ENCODE measurements at places on chromosomes 7 and 10.

DNA sequence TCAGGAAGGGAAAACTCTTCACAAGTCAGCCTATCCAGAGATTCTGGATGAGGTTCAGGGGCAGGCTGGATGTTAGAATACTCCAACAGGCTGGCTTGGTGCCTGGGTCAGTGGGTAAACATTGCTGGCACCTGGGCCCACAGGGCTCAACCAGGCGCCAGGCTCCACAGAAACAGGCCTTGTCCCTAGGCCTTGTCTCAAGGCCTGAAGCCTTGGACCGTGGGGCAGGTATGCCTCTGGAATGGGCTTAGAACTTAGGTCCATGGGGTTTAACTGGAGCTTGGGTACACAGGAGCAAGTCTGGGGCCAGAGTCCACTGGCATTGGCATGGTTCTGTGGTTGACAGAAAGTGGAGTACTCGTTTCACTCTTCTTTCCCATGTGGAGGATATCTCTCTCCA, 263.0 kb upstream of the ETV1 start:
- no peak for DNase-seq

GRCh38 chr7:5077740-5078139, 32.1 kb downstream of the RBAK start:
- no peak for DNase-seq

DNA sequence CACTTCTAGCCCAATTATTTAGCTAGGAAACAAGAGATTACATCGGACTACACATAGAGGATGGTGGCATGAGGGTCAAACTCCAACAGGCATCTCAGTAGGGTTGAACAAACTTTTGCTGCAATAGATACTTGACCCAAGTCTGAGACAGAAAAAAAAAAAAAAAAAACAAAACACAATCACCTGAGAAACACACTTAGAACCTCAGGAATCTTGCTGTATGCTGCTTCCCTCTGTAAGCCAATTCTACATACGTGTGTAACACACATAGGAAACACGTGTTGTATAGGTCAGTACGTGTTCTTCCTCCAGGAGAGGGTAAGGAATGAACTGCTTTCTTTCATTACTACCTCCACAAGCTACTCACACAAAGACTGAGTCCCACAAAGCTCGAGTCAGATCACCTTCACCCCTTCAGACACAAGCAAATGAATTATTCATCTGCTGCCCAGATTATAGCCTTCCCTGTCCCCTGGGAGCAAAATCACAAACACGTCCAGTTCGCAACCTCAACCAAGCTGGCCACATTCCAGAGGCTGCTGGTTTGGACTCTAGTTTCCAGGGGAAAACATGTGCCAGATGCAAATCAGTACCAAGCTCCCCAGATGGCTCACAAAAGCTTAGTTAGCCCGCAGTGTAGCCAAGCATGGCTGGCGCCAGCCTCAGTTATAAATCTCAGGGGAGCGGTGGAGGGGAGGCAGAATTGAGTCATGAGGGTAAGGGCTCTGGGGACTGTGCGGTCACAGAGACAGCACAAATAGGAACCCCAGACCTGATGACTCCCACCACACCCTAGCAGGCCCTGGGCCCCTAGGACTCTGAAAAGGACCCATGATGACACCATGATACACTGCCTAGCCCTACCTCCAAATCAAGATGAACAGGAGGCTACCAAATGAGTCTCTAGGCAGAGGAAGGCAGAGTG, 15.1 kb downstream of the PSAP start:
- no peak for DNase-seq

DNA sequence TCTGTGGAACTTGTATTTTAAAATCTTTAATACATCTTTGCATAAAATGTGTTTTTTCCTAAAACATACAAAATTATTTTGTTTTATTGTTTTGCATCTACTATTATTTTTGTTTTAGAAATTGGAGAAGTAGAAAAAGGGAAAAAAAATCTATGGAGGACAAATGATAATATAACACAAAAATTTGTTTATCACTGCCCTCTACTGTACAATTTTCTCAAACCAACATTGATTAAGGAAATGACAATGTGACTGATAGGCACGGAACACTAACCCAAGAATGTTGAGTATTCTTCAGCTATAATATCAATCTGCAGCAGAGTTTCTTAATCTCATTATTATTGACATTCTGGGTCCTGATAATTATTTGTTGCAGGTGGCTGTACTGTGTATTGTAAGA, 9.5 kb upstream of the ING3 start:
- no peak for DNase-seq

DNA sequence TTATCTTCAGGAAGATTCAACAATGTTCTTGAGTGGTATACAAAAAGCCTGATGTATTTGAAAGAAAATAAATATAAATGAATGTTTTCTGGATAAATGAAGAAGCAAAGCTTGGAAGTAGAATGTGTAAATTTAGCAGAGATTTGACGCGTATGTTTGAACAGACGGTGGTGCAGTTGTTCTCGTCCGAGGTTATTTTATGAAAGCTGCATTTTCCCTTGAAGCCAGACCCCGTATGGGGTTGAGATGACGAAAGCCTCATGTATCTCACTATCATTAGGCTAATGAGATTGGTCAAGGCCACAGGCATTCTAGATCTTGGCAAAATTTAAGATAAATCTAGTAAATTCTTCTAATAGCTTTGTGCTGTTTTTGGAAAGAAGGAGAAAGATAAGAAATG, 195.2 kb downstream of the NXPH1 start:
- DNase-seq = no peak

GRCh38 chr7:109639561-109639960, 1069.9 kb downstream of the DNAJB9 start:
- DNase-seq = no peak

GRCh38 chr7:134890246-134891240, 95.8 kb upstream of the AGBL3 start:
- DNase-seq = no peak

GRCh38 chr7:95433952-95434556, 774 bp downstream of the PON2 start:
- no peak for DNase-seq

DNA sequence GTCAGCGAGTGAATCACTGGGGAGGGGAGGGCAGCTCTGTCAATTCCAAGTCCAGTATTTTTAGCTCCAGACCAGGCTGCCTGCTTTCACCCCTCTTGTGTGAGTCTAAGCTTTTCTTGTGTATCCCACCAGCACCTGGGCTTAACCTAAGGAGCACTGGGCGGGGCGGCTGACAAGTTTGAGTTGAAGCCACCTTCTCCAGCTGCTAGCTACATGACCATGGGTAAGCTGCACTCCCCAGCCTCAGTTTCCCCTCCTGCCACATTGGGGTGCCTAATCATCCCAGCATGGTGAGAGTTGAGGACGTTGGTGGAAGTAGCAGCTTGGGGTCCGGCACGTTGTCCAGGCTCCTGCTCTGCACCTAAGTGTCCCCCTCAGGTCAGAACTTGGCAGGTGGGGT, 89.8 kb upstream of the PCBD1 start:
- DNase-seq = no peak

DNA sequence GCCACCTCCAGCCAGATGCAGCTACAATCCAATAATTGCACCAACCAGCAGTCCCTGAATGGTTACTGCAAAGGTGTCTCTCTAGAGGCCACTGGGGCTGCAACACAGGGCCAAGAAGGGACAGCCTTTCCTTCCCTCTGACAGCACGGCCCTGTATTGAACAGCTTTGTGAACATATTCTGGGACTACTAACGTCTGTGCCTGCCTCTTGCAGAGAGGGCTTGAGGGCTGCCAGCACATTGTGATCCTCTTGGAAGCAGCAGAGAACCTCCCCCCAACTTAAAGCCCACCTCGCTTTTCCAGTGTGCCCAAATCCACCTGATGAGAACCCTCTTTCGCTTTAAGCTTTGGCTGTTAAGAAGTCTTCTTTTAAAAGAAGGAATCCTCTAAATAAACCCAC, 415.9 kb downstream of the RPS24 start:
- no peak for DNase-seq

DNA sequence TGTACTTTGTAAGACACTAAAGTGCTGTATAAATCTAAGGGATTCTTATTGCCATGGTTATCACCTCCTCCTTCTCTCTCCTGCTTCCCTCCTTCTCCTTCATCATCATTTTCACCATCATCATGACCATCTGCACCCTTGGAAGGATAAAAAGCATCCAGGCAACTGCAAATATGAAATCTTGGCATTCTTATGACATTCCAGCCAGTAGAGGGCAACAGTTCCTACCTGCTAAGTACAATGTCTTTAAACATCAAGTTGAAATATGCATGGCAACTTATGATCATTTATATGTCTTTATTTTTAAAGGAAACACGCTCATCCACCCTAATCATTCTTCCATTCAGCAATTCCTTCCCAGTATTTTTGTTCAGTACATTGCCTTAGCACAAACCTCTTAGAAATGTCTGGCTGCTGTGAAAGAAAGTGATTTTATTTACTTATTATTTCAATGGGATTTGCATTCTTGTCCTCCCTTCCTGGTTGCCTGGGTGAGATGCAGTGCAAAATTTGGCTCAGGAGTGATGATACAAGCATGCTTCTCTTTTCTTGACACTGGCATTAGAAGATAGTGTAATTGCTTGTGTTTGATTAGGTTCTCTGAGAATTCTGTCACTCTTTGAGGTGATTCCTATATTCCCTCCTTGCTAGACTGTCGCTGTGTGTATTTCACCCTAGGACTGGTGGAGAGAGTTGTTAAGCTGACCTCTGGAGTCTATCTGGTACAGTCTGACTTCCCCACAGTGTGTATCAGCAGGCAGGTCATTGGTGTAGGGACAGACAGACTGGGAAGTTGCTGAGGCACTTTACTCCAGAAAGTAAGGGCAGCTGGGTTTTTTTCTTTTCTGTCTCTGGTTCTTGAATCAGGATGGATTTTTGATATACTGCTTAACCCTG, 188.5 kb upstream of the BMPER start:
- DNase-seq = no peak

- DNase-seq = no peak
Measured at GRCh38 chr10:18735711-18736110, 76.5 kb downstream of the ARL5B start.

DNA sequence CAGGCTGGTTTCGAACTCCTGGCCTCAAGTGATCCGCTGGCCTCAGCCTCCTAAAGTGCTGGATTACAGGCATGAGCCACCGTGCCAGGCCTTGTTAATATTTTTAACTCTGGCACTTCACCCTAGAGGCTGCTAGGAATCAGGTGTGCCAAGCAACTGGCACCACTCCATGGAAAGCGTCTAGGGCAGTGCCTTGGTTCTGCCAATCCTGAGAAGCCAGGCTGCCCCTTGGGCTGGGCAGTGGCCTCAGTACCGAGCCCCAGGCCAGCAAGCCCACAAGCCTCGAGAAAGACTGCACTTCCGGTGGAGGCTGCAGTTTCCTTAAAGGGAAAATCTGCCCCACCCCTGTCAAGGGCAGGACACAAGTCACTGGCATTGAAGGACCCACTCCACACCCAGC, 11.3 kb downstream of the ALKBH4 start:
- DNase-seq = no peak

GRCh38 chr7:2717293-2718261, 29.6 kb downstream of the AMZ1 start:
- no peak for DNase-seq

DNA sequence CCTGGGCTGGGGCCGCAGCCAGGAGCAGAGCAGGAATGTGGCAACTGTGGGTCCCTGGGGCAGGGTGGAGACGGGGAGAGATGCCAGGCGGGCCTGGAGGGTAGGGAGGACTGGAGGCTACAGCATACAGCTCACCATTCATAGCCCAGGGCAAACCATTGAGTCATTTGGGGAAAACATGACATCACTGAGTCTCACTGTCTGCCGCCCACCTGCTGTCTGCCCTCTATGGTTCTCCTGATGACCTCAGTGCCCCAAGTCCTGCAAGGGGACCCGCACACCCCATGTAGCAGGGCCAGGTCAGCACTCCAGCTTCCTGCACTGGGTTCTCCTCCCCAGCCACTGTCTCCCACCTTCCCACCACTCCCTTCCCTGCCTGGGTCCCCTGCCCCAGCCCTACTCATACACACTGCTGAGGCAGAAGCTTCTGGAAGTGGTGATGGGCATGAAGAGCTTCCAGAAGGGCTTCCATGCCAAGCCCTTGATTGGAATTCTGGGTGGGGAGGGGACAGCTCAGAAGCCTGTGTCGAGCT, 10.4 kb downstream of the CHST3 start:
- DNase-seq = no peak

Data from stimulated activated CD8-positive, alpha-beta memory T cell treated with anti-CD3 and anti-CD28 coated beads, Interleukin-7, amount 100 ng/mL, for 24 hours (primary cell).